ENCODE measurements at places on chromosomes 16 and 17.

GRCh38 chr16:84594725-84595038, 23.2 kb downstream of the COTL1 start:
- DNase-seq, result no peak

DNA sequence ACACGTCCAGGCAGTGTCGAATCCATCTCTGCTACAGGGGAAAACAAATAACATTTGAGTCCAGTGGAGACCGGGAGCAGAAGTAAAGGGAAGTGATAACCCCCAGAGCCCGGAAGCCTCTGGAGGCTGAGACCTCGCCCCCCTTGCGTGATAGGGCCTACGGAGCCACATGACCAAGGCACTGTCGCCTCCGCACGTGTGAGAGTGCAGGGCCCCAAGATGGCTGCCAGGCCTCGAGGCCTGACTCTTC, 7.2 kb upstream of the CD68 start:
- DNase-seq, result no peak

- no peak for DNase-seq
These were observed 61.9 kb downstream of the MGAT5B start for GRCh38 chr17:76930107-76930506.

GRCh38 chr16:66587881-66588600, 8.8 kb downstream of the CMTM2 start:
- no peak for DNase-seq

GRCh38 chr17:82030470-82031302, 792 bp upstream of the RAC3 start:
- peak; percentile 78 for DNase-seq

- DNase-seq, result no peak
These were observed 22.3 kb downstream of the ACTG1 start for GRCh38 chr17:81489998-81490992.

GRCh38 chr17:79785900-79786810, 8.2 kb downstream of the CBX2 start:
- no peak for DNase-seq

GRCh38 chr17:66966704-66967418, 2.4 kb downstream of the CACNG4 start:
- no peak for DNase-seq

GRCh38 chr17:14331982-14332298, 31.1 kb downstream of the HS3ST3B1 start:
- DNase-seq, result no peak

- DNase-seq, result no peak
These were observed 6.4 kb downstream of the NHERF1 start for GRCh38 chr17:74754832-74755231.

- no peak for DNase-seq
These were observed 111.8 kb downstream of the SDK2 start for GRCh38 chr17:73532421-73532901.

GRCh38 chr17:27531469-27531961, 75.3 kb downstream of the KSR1 start:
- no peak for DNase-seq

DNA sequence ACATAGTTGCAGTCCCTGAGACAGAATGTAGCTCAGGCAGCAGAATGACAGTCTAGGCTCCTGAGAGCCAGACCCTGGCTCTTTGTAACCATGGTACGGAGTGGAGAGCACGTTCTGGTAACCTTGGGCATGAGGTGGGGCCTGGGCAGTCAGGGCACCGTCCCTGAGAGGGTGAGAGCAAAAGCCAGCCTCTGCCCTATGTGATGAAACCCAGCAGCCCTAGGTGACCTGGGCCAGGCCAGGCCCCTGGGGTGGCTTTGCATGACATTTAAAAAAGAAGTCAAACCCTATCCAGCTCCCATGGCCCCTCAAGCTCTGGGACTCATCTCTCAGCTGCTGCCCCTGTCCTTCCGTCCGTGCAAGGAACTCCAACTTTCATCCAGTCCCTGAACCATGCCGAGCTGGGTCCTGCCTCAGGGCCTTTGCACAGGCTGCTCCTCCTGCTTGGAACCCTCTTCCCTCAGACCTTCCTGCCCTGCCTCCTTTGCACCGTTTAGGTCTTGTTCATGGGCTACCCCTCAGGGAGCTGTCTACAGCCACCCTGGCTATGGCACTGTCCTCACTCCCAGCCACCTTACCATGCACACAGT, 188.6 kb downstream of the NTN1 start:
- DNase-seq, result no peak

- no peak for DNase-seq
These were observed 89.9 kb upstream of the EEF2KMT start for GRCh38 chr16:5187402-5187952.

- no peak for DNase-seq
These were observed 21.6 kb downstream of the VASN start for GRCh38 chr16:4393240-4393600.

GRCh38 chr16:81558077-81558443, 113.5 kb downstream of the CMIP start:
- DNase-seq, result no peak

DNA sequence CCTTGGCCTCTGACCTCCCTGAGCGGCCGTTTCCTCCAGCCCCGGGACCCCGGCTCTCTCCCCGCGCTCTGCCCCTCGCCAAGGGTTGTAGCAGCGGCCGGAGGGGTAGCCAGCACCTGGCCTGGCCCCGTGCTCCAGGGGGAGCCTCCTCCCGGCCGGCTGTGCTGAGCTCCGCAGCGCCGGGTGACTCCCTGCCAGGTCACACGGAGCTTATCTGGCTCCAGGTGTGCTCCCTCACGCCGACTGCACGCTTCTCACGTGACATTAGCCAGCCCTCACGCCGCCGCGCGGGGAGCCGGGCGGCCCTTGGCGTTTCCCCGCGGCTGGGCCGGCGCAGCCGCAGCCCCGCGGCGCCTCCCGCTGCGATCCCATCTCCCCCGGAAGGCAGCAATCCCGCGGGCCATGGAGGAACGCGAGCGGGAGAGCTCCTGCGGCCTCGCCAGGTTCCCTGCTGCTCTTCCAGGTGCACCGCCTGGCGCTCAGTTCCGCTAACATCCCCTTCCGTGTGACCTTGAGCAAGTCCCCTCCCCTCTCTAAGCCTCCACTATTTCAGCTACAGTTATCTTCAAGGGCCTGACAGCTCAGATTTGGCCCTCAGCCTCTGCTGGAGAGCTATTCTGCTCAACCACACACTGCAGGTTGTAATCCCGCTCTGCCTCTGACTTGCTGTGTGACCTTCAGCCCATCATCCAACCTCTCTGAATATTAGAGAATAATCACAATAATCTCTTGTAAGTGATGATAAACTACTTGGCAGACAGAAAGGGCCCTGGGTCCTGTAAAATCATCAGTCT, 3.4 kb downstream of the MYO18A start:
- peak; percentile 62 for DNase-seq

DNA sequence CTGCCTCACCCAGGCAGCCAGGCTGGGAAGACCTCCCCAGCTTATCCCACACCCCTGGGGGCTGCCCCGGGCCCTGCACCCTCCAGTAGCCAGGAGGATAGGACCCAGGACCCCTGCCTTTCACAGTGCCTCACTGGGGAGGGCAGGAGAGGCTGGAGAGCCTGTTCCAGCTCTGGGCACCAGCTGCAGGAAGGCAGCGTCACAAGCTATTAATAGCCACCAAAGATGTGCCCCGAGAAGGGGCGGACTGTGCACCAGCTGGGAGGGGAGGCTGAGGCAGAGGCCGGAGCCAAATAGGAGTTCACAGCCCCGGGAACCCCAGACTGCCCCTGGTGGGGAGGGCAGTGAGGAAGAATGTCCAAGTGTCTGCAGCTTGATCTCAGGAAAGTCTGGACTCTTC, 8.8 kb downstream of the SBK1 start:
- DNase-seq, result no peak

- DNase-seq, result no peak
These were observed 36.4 kb upstream of the CD300E start for GRCh38 chr17:74659889-74660288.

- DNase-seq, result no peak
These were observed 106.0 kb downstream of the RBFOX1 start for GRCh38 chr16:7438601-7439000.

DNA sequence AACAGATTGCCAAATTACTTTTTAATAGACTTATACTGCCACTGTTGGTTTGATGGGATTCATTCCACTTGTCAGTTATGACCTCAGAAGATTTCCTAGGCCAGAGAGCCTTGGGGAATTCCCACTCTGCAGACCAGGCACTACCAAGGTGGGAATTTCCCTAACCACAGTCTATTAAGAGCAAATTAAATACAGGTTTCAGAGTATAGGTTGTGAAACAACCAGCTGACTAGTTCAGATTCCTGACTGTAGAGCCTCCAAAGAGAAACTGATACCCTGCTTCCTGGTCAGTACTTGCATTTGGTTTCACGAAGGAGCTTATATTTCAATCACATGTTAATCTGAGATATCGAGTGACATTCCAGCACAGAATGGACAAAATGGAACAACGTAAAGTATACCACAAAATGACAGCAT, 186.5 kb downstream of the STX8 start:
- no peak for DNase-seq

GRCh38 chr16:19968891-19969683, 84.4 kb upstream of the GPRC5B start:
- DNase-seq, result no peak

GRCh38 chr17:16450028-16450427, 34.7 kb downstream of the TRPV2 start:
- no peak for DNase-seq

- DNase-seq, result no peak
These were observed 95.1 kb upstream of the CNTNAP4 start for GRCh38 chr16:76182041-76182635.

Measured in stimulated activated CD4-positive, alpha-beta T cell treated with anti-CD3 and anti-CD28 coated beads, Interleukin-12 subunit alpha, Interleukin-12 subunit beta, amount 100 ng/mL, for 4 hours (primary cell).